Right cardiac atrium (tissue), 5 donors: ENCODE measurements at places on chromosomes 3 and 15. TPM values are rescaled to one million over a fixed set of nuclear protein-coding genes. Genes with fewer than 3 reads are reported as not detected.

- no peak for DNase-seq
Observed at GRCh38 chr3:58230876-58231552, 6.6 kb upstream of the ABHD6 start.

GRCh38 chr15:47184003-47184907, 533.0 kb upstream of the SEMA6D start:
- DNase-seq: peak; percentile 56

Gene STRA6
- total RNA-seq: 0.42 TPM

- no peak for DNase-seq
Observed at GRCh38 chr3:58688574-58688973, 22.0 kb upstream of the FAM3D start.

GRCh38 chr15:93121107-93121506, 32.1 kb upstream of the RGMA start:
- DNase-seq: no peak
